ENCODE measurements at places on chromosomes 4 and X.

- peak; percentile 40 for DNase-seq
These were observed 201.4 kb downstream of the CCSER1 start for GRCh38 chr4:90328558-90328957.

GRCh38 chr4:53367721-53368120 is 1.9 kb upstream of the SCFD2 start:
- no peak for DNase-seq

- no peak for DNase-seq
These were observed 331.5 kb upstream of the EMCN start for GRCh38 chr4:100849319-100849718.

DNA sequence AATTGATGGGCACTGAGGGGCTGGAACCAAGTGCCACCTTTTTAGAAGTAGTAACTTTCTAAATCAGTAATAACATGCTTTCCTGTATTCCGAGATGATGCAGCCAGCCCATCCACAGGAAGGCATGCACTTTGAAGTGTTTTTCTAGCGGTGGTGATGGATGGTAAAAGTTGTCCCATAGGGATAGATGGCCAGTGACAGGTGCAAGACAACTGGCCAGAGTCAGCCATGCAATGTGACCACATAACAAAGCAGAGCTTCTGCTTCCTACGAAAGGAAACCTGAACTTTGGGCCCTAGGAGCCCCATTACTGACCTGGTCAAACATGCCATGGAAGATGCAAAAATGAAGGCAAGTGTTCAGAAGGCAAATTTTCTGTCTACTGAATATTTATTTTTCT is 72.3 kb downstream of the NR3C2 start:
- DNase-seq = no peak

GRCh38 chr4:42446823-42447222 is 49.5 kb downstream of the SHISA3 start:
- peak; percentile 13 for DNase-seq

GRCh38 chr4:78379040-78379439 is 172.5 kb upstream of the ANXA3 start:
- DNase-seq = no peak

- DNase-seq = peak; percentile 43
These were observed 68.5 kb downstream of the NPNT start for GRCh38 chr4:105963461-105964400.

DNA sequence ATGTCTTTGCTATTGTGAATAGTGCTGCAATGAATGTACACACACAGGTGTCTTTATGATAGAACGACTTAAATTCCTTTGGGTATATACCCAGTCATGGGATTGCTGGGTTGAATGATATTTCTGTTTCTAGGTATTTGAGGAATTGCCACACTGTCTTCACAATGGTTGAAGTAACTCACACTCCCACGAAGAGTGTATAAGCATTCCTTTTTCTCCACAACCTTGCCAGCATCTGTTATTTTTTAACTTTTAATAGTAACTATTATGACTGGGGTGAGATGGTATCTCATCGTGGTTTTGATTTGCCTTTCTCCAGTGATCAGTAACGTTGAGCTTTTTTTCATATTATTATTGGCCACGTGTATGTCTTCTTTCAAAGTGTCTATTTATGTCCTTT is 17.6 kb upstream of the DCUN1D4 start:
- no peak for DNase-seq

DNA sequence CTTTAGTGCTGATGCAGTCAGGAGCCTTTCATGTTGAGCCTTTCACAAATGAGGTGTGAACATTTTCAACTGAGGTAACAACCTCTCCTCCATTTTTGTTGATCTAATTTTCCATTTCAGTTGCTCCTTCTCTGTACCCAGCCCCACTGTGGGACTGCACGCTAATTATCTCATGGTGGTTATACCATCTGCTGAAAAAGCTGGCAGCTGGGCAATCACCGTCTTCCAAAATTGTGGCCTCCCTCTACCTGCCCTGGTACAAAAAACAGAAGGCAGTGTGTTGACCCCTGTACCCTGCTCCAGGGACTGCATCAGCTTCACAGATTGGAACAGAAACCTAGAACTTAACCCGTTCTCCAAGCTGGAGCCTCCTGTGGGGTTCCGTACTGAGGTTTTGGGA is 72.4 kb upstream of the LONRF3 start:
- no peak for DNase-seq

- peak; percentile 17 for DNase-seq
These were observed 113.6 kb upstream of the TEX13C start for GRCh38 chrX:125205918-125206665.

- DNase-seq = no peak
These were observed 327.3 kb upstream of the ATOH1 start for GRCh38 chr4:93501244-93501643.

DNA sequence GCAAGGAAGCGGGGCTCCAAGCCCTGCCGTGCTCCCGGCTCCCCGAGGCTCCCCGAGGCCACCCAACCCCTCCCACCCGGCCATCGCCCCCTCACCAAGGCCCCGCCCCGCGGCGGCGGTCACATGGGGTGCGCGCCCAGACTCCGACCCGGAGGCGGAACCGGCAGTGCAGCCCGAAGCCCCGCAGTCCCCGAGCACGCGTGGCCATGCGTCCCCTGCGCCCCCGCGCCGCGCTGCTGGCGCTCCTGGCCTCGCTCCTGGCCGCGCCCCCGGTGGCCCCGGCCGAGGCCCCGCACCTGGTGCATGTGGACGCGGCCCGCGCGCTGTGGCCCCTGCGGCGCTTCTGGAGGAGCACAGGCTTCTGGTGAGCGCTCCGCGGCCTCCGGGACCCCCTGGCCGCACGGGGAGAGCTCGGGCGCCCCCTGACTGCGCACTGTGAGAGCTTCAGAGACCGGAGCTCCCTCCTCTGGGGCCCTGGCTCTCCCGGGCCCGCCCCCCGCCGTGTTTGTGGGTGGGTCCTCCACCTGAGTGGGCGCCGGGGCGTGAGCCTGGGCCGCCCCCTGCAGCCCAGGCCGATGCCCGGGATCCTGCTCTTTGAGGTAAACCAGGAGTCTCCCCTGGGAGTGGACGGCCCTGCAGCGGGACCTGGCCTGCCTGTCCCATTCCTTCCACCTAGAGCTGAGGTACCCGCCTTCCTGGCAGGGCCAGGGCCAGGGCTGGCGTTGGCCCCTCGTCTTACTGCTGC is at the start of gene IDUA:
Gene IDUA (plus strand): TSS at position 166 of the 745 bp plus-strand sequence. CDS start 41 bp downstream, at position 207.
- peak; percentile 55 for DNase-seq

- DNase-seq = no peak
These were observed 204.0 kb upstream of the NHS start for GRCh38 chrX:17170973-17171372.

- DNase-seq = no peak
These were observed 2.6 kb downstream of the NSD2 start for GRCh38 chr4:1873776-1874175.

DNA sequence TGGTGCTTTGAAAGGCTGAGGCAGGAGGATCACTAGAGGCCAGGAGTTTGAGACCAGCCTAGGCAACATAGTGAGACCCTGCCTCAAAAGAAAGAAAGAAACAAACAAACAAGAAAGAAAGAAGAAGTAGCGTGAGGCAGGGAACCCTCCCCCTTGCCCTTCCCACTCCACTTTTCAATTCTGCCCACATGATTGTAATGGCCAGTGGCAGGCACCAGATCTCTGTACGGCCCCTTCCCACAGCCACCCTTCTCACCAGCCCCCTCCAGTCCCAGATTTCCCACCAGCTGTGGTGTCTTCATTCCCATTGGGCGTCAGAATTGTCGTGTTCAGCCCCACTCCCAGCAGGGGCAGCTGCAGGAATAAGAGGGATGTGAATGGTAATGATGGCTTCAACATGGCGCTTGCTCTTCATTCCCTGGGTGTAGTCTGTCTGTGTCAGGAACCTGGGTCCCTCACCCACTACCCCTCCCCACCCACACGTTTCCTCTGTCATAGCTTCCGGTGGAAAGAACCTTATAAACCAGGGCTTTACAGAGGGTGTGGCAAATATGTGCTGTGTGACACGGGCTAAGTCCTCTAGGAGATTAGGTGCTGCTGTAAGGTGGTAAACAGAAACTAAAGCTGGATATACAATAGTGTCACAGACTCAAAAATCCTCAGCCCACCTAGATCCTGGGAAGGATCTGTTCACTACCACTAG is at the start of gene IL2RG:
Gene IL2RG (minus strand): TSS at position 437 of the 703 bp plus-strand sequence. CDS start 38 bp downstream, at position 399.
- DNase-seq = no peak

- no peak for DNase-seq
These were observed 40.5 kb upstream of the BMP2K start for GRCh38 chr4:78735697-78736096.

DNA sequence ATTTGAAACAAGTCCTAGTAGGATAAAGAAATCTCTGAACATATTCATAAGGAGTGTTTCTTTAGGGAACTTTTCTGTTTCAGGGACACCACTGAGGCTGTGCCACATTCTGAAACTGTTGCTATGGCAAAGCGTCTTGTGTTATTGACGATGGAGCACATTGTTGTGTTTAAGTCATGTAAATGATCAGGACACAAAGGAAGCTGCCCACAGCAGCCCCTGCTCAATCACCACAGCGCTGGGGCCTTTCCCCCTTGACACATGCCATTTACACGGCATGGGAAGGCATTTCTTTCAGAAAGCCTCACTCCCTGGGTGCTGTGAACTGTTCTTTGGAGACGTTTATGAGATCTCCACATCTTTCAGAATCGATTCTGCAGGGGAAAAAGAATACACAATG is 39.8 kb upstream of the MID1 start:
- no peak for DNase-seq

DNA sequence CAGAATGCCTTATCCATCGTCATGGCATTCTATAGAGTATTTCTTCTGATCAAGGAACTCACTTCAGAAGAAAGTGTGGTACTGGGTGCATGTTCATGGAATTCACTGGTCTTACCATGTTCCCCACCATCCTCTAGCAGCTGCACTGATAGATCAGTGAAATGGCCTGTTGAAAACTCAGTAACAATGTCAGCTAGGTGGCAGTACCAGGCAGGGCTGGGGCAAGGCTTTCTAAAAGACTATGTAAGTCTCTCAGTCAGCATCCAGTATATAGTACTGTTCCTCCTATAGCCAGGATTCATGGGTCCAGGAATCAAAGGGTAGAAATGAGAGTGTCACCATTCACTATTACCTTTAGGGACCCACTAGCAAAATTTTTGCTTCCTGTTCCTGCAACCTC is 15.8 kb upstream of the LDB2 start:
- DNase-seq = peak; percentile 45

DNA sequence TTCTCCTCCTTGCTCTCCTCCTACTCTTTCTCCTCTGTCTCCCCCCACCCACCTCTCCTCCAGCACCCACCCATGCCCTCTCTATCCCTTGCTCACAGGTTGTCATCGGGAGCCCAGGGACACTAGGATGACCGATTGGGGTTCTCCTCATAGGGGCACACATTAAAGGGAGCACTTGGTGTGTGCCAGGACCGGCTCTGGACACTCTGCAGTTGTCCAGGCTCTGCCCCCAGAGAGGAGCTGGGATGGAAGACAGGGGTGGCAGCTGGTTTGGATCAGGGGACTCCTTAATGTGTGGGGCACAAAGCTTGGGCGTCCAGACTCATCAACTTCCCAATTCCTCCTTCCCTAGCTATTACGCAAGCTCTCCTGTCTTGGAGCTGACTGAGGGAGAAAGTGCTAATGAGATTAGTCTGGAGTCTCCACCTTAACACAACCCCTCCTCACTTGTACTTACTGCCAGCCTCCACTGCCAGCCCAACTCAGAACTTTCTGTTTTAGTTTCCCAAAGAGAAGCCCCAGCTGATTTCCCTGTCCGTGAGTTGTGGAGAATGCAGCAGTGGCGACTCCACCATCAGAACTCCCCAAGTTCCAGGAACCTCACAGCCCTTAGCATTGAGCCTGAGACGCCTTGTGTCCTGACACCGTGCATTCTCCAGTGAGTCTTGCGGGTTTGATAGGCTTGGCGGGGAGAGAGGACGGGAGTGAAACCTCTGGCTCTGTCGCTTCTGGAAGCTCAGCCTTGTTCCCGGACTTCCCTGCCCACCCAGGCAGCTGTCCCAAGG is 52.2 kb downstream of the CXorf49B start:
- no peak for DNase-seq

DNA sequence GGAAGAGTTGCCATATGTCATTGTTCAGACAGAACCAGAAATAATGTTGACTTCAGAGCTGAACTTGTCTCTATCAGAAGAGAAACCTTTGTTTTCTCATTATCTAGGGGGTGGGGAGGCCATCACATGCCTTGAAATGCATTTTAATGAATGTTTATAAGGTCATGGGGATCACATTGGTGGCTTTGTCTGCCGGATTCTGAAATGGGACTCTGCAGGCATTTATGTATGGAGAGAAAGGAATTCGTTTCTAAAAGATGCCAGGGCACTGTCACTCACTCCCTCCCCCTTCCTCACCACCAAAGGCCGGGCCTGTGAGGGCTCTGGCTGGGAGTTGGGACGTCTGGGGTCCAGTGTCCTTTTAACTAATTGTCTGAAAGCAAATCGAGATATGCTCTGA is 102.2 kb downstream of the MAMLD1 start:
- DNase-seq = no peak

- DNase-seq = no peak
These were observed 82.7 kb downstream of the OTC start for GRCh38 chrX:38435130-38435529.

- no peak for DNase-seq
These were observed 413.2 kb downstream of the FAT4 start for GRCh38 chr4:125727931-125728330.

DNA sequence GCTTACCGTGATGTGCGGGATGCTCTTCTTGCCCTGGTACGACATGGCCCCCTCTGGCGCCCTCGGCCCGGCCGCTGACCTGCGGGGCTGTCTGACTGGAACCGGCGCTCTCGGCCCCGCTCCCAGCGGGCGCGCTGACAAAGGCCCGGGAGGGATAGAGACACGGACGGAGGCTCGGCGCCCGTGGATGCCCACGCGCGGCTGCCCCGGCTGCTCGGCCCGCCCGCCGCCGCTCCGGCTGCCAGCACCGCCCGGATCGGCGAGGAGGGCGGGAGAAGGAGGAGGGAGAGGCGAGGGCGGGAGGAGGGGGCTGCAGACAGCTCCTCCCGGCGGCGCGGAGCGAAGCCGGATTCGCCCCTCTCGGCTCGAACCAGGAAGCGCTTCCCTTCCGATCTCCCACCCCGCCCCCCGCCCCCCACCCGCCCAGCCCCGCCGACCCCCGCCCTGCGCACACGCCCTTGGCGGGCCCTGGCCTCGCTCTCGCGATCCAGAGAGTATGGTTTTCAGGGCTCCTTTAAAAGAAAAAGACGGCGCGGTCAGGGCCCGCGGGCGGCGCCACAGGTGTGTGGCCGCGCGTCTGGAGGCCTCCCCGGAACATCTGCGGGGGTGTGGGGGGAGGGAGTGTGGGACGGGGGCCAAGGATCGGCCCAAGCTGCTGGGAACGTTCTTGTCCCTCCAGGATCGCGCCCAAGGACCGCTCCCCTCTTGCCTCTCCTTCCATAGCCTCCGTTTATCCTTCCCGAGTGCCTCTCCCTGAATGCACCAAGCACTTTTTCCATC is 4.5 kb downstream of the CRMP1 start:
- no peak for DNase-seq

DNA sequence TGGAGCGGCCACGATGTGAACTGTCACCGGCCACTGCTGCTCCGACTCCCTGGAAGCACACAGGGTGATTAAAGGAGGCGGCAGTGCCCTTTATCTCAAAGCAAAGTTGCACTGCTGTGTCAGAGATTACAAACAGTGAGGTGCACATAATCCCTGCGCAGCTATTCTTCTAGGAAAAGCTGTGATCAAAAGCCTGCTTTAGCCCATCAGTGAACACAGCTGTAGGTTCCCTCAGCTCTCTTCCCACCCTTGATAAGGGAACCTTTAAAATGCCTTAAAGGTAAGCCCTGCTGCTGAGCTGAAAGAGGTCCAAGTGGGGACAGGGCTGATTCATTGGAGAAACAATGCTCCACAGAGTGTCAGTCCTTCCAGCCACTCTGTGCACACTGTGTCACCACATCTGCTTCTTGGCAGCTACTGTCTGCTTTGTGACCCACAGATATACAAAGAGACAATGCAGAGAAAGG is 127.6 kb downstream of the EIF4E start:
- no peak for DNase-seq

- DNase-seq = no peak
These were observed 274.6 kb upstream of the GALNTL6 start for GRCh38 chr4:171538601-171539100.
